Activated T-cell treated with anti-CD3 and anti-CD28 coated beads, Interleukin-2, amount 50 U/mL, for 4 hours (primary cell): ENCODE measurements at places on chromosomes 7 and 10.

- DNase-seq, result no peak
These were observed 448.2 kb downstream of the RPS24 start for GRCh38 chr10:78481842-78482241.

DNA sequence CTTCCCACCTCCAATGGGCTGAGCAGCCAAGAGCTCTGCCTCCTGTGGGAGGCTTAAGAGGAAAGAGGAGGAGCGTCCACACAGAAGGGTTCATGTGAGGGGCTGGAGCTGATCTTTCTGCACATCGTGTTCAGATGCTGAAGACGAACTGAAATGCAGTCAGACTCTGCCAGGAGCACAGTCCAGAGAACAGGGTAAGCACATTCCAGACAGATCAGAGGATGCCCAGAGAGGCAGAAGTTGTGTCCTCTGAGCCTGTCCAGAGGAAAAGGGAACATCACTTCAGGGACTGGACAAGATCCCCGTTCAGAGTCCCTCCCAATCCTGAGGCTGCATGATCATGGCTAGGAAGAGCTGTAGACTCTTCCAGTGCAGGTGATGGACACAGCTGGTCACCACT is 72.9 kb downstream of the ITIH5 start:
- no peak for DNase-seq

- DNase-seq, result no peak
These were observed 54.8 kb upstream of the ECHDC3 start for GRCh38 chr10:11687357-11687771.

- DNase-seq, result no peak
These were observed 25.9 kb downstream of the TBXAS1 start for GRCh38 chr7:139854803-139855497.

GRCh38 chr7:37162106-37162505 is 286.6 kb downstream of the ELMO1 start:
- DNase-seq, result no peak

- no peak for DNase-seq
These were observed 43.8 kb upstream of the PAPSS2 start for GRCh38 chr10:87615856-87616255.
